ENCODE measurements at places on chromosomes 13 and 19.
A peak's percentile ranks its signal among the peaks of the same experiment; 100 is the strongest.

DNA sequence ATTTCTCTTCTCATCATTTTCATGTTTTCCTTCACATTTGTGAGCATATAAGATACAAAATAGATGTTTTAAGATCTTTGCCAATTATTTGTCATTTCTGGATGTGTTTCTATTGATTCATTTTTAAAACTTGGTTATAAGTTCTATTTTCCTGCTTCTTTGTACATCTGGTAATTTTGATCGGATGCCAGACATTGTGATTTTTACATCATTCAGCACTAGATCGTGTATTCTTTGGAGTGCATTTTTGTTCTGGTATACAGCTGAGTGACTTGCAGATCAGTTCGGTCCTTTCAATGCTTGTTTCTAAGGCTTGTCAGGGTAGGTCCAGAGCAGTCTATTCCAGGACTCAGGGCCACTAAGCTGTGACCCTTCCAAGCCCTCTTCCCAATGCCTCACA is 198.2 kb downstream of the KLF12 start:
- no peak for DNase-seq

DNA sequence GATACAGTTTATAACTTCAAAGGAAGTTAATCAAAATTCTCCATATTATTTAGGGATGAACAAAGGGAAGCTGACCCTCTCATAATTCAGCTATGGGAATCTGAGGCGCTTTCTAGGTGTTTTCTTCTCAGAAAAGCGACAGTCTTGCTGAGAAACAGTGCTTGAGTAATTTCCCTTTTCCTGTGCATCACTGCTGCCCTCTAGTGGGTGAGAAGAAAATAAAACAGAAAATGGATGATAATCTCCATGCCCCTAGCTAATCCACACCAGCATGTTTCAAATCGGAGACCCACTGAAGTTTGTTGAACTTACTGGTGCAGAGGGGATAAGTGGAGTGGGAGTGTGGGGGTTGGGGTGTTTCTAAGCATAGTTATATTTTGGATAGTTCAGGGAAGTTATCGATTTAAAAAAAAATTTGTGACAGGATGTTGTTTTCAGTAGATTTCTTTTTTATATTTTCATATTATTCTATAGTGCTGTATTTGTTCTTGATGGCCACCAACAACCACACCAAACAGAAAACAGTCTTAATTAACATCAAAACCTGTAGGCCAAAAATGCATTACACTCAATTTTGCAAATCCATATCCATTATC is 21.4 kb downstream of the LCP1 start:
- DNase-seq, result peak; percentile 84

- peak; percentile 96 for DNase-seq
These were observed 4.6 kb downstream of the MIDN start for GRCh38 chr19:1252821-1253513.

- no peak for DNase-seq
These were observed 444.9 kb downstream of the PCDH20 start for GRCh38 chr13:60970736-60971135.

GRCh38 chr19:30214651-30215051 is 157.5 kb upstream of the ZNF536 start:
- peak; percentile 84 for DNase-seq

DNA sequence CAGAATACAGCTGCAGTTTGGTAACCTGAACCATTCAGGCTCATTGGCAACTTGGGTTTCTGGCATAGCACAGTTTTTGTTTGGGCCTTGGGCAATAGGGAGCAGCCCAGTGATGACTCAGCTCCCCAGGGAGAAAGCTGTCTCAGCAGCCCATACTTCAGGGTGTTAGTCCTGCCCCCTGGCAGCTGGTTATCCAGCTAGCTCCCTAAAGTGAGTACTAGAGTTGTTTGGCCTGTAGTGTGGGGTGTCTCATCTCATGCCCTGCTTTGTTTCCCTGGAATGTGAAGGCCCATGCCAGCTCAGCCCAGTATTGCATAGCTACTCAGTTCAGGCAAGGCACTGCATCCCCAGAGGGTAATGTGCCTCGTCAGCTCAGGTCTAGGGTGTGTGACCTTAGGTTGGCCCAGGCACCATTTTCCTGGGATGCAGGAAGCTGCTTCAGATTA is 18.2 kb upstream of the ZNF543 start:
- DNase-seq, result no peak

- no peak for DNase-seq
These were observed 112.7 kb upstream of the TSHZ3 start for GRCh38 chr19:31461814-31462539.

DNA sequence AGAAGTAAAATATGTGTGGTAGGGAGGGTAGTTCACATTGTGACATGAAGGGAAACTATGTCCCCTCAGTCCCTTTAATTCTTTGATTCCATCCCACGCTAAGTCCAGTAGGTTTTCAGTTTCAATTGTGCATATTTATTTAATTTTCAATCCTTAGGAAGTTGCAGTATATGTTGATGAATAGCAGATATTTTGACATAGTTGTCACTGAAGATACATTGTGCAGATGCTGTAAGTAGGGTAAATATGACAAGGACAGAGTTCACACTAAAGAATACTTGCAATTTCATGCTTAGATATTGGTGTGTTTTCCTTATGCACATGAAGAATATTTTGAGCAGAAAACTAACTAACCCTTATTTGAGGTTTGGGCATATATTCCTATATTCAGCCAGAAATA is 595.4 kb upstream of the MIR17HG start:
- no peak for DNase-seq

GRCh38 chr19:41566001-41566400 is 10.0 kb upstream of the CEACAM21 start:
- DNase-seq, result no peak

DNA sequence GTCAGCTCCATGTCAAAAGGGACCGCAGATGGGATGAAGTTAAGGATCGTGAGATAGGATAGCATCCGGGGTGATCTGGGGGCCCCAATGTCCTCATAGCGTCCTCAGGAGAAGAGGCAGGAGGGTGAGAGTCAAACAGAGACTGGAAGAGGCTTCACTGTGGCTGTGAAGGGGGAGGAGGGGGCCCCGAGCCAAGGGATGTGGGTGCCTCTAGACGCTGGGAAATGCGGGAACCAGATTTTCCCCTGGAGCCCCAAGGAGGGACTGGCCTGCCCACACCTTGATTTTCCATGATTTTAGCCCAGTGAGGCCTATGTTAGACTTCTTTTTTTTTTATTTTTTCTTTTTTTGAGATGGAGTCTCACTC is 61.2 kb downstream of the GNG7 start:
- no peak for DNase-seq

DNA sequence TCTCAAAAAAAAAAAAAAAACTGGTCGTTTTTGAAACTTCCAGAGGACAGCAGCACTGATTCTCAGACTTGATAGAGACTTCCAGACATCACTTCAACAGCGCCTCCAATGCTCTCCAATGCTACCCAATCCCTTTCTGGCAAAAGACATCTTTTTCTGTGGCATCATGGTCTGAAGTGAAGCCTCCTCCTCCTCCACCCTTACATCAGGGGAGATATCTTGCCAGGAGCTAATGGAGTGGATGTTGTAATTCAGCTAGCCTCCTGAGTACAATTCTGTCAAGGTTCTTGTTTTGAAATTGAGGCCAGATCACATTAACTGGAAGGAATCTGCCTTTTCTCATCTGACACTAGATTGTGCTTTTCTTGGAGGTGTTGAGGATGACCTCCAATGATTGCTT is 24.2 kb downstream of the FXYD5 start:
- no peak for DNase-seq

GRCh38 chr13:71773531-71773930 is 93.5 kb downstream of the DACH1 start:
- no peak for DNase-seq

- no peak for DNase-seq
These were observed 143.6 kb upstream of the SERP2 start for GRCh38 chr13:44230071-44230470.

GRCh38 chr13:78978381-78978998 is 319.5 kb upstream of the OBI1 start:
- DNase-seq, result peak; percentile 50

GRCh38 chr13:100154842-100155416 is 66.0 kb downstream of the PCCA start:
- no peak for DNase-seq

GRCh38 chr13:42361701-42362100 is 89.7 kb downstream of the AKAP11 start:
- no peak for DNase-seq

DNA sequence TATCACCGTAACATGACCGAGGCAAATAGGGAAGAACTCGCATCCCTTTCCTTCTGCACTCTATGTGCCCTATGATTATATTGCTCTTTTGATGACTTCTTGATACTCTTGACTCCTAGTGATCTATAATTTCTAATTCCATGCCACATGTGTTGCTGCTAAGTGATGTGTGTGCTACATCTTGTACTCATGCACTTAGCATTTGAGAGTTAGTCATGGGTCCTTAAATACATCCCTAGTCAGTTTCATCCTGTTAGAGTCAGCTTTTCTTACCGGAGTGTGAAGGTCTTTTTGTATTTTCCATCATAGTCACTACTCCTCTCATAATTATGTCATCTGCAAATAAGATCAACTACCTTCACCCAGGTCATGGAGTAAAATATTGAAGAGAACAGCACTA is 30.2 kb downstream of the RXFP2 start:
- no peak for DNase-seq

DNA sequence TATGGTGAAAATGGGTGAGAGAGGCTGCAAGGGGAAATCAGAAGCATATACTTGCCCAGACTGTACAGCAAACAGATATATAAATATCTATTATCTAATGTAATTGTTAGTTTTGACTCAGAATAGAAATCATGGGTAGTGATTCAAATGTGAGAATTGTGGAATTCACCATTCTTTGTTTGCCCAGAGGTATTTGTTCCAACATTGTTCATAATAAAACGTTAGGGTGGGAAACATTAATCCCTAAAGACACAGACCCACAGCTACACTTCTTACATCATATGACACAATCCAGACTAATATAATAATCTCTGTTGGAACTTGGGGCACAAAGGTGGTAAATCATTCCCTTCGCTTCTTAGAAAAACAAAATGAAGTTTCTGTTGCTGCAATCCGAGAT is 646.5 kb upstream of the SLITRK6 start:
- DNase-seq, result no peak

DNA sequence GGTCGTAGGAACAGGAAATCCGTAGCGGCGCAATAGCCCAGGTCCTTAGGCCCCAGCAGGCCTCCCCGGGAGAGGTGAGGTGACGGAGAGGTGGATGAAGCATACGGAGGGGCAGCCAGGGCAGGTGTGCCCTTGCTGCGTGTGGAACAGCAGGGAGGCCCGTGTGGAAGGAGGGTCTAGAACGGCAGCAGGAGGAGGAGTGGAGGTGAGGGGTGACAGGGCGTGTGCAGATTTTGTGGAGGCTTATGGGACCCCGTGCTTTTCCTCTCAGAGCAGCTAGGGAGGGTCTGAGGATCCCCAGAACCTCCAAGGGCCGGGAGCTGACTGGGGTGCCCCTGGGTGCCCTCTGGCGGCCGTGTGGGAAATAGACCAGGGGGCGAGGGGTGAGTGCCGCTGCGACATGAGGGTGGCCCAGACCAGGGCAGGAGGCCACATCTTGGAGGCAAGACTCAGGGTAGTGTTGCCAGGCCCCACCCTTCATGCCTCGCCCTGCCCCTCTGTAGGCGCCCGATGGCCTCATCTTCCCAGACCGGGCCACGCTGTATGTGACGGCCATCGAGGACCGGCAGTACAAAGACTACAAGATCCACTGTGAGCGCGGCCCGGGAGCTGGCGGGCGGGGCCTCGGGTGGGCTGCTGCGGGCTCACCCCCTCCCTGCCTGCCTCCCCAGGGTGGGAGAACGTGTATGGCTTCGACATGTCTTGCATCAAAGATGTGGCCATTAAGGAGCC is 5.0 kb upstream of the ADM5 start:
- DNase-seq, result no peak

DNA sequence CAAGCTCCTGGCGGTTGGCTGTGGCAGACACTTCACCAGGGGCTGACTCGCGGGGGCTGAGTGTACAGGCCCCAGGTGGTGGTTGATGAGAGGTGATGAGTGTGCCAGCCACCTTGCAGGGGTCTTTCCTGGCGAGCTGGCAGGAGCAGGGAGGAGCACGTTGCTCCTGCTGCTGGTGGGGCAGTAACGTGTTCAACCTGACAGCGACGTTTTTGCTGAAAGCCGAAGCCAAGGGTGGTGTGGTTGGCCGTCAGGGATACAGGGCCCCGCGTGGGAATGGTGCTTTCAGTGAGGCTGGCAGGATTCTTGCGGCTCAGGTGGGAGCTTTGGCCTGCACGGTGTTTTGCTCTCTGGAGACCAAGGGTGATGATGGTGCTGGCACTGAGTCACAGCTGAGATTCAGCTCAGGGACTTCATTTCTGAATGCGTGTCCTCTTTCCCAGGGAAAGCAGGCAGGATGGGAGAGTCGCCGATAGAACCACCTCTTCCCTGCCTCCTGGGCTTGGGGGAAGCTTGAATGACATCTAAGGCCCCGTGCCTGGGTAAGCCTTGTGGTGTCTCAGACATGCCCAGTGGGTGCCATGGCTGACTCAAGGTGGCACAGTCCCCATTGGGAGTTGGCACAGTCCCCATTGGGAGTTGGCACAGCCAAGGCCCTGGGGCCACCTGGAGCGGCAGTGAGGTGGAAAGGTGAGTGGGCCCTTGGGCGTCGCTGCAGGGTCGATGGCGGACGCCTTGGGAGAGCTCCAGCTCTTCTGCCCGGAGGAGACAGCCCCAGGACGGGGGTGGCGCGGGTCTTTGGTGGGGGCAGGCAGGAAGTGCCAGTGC is 8.8 kb downstream of the DAZAP1 start:
- DNase-seq, result no peak

DNA sequence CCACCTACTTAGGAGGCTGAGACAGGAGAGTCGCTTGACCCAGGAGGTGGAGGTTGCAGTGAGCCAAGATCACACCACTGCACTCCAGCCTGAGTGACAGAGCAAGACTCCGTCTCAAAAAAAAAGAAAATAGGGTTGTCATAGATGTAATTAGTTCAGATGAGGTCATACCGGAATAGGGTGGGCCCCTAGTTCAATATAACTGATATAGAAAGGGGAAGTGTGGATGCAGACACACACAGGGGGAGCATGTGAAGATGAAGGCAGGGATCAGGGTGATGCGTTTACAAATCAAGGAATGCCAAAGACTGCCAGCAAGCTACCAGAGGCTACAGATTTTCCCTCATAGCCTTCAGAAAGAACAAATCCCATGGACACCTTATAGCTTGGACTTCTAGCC is 24.3 kb upstream of the EEF1AKMT1 start:
- peak; percentile 72 for DNase-seq

GRCh38 chr19:16608290-16608739 is 19.7 kb downstream of the MED26 start:
- DNase-seq, result peak; percentile 43

DNA sequence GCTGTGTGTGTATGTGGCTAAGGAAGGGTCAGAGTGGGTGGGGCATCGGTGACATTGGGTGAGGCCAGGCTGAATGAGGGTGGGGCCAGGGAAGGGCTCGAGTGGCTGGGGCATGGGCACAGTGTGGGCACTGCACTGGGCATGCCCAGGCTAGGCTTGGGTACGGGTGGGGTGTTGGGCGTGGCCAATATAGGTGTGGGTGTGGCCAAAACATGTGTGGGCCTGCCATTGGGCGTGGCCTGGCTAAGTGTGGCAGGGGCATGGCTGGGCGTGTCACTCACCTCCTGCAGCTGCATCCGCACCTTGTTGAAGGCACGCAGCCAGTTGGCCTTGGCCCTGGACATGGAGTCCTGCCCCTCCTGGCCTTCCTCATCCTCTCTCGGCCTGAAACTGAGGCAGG is 33.2 kb downstream of the UNC13A start:
- DNase-seq, result no peak

- DNase-seq, result no peak
These were observed 2.1 kb upstream of the HMG20B start for GRCh38 chr19:3570606-3571011.
